Stimulated activated effector memory CD8-positive, alpha-beta T cell treated with anti-CD3 and anti-CD28 coated beads, Interleukin-12 subunit alpha, Interleukin-12 subunit beta, amount 100 ng/mL, for 72 hours (primary cell): ENCODE measurements at places on chromosomes 12 and 14.

DNA sequence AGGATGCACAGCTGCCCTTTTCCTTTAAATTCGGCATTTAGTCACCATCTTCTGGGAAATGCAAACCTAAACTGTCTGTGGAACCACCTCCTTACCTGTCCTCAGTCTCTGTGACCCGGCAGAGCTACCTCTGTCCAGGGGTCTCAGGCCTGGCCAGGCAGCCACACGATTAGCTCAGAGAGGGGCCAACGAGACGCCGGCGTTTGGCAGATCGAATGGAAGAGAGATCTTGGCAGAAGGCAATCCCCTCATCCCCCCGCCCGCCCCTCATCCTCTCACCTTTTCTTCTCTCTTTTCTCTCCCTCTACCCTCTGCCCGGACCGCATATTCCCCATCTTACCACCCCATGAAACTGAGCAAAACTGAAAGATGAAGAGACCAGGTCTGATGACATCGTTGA lies 101.0 kb downstream of the PIWIL1 start:
- no peak for DNase-seq

GRCh38 chr14:60956632-60957031 lies 24.2 kb downstream of the TRMT5 start:
- no peak for DNase-seq

- no peak for DNase-seq
Observed at GRCh38 chr14:35688126-35688826, 120.8 kb downstream of the RALGAPA1 start.

- no peak for DNase-seq
Observed at GRCh38 chr12:43711348-43711747, 47.2 kb downstream of the PUS7L start.

GRCh38 chr12:90652280-90652679 lies 302.7 kb downstream of the CCER1 start:
- DNase-seq = no peak

DNA sequence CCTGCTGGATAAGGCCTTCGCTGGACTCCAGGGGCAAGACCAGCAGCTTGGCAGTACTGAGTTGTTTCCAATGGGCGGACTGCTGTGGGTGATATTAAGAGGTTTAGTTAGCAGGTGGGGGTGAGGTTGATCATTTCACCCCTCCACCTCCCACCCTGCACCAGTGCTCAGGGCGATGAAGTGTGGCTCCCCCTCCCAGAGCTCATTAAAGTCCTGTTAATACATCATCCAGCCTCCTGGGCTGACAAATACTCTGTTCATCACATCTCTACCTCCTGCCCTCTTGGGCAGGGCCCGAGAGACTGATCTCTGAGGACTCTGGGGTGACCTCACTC lies 2.4 kb upstream of the FIGNL2 start:
- no peak for DNase-seq

DNA sequence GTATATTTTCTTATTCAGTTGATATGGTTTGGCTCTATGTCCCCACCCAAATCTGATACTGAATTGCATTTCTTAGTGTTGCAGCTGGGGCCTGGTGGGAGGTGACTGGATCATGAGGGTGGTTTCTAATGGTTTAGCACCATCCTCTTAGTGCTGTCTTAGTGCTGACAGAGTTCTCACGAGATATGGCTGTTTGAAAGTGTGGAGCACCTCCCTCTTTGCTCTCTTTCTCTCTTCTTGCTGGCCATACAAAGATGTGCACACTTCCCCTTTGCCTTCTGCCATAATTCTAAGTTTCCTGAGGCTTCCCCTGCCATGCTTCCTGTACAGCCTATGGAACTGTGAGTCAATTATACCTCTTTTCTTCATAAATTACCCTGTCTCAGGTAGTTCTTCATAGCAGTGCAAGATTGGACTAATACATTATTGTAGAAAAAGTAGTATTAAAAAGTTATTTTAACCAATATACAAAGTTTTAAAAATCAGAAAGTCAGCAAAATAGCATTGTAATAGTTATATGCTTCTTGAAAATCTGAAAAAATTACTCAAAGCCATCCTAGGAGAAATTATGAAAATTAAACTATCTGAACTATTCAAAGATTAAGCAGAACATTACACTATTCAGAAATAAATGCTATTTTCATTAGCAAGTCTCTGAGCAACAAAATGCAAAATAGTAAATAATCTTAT lies 84.1 kb downstream of the PPP1R12A start:
- no peak for DNase-seq

- DNase-seq = no peak
Observed at GRCh38 chr14:69443296-69443805, 41.2 kb upstream of the PLEKHD1 start.

DNA sequence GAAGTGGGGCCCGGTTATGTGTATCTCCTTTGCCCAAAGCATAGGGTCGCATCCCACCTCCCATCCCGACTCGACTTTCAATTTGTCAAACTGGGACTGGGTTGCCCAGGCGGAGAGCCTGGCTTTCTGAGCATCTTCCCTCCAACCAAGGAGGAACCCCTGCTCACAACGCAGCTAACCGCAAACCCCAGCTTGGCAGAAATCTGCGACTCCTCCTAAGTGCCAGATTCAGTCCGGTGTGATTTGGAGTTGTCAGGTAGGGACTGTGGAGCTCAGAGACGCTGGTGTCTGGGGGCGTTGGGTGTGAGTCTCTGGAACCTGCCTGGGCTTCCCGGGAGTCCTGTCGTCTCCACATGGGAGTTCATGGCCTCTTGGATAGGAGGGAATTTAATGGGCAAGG lies 1126.7 kb downstream of the AACS start:
- no peak for DNase-seq

DNA sequence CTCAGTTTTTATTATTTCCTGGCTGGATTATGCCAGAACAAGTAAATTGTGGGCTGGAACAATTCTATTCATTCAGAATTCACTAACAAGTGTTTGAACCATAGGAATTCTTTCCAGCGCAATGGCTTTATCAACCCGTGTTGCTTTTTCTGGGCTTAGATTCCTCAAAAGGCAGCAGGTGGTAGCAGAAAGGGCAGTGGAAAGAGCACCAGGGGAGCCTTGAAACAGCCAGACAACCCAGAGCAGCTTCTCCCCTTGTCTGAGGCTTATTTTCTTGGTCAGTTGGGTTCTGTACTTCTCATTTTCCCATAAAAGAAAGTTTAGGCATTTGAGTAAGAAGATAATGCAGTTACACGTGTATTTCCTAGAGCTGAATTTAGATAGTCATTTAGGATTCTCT lies 130.7 kb downstream of the OTOGL start:
- no peak for DNase-seq

- no peak for DNase-seq
Observed at GRCh38 chr12:5254703-5255102, 177.2 kb upstream of the NTF3 start.

GRCh38 chr12:7107636-7108002 lies 1.4 kb downstream of the C1RL start:
- DNase-seq = no peak

- no peak for DNase-seq
Observed at GRCh38 chr12:6469092-6469491, 1.4 kb downstream of the VAMP1 start.

- DNase-seq = no peak
Observed at GRCh38 chr12:98085046-98085755, 430.2 kb upstream of the TMPO start.
